AG09309 (cell line): ENCODE measurements at places on chromosomes 11 and 22.

- DNase-seq = no peak
Measured at GRCh38 chr11:17775507-17776211, 41.1 kb downstream of the KCNC1 start.

- DNase-seq = no peak
Measured at GRCh38 chr22:25362215-25362882, 142.9 kb downstream of the CRYBB2 start.

DNA sequence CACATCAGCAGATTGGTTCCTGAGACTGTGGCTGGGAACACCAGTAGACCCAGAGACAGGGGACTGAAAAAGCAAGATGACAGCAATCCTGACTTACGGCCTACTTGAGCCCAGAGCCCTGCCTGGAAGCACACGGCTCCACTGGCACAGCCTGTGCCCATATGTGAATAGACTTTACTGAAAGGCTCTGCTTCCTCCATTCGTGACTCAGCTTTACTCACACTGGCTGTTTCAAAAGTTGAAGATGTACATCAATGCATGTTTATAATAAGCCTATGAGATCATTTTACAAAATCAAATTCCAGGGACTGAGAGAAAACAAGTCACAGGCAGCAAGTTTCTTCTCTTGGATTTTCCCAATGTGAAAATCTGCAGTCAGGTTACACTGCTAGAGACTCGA is 134.6 kb upstream of the TEAD1 start:
- DNase-seq = peak; percentile 80

DNA sequence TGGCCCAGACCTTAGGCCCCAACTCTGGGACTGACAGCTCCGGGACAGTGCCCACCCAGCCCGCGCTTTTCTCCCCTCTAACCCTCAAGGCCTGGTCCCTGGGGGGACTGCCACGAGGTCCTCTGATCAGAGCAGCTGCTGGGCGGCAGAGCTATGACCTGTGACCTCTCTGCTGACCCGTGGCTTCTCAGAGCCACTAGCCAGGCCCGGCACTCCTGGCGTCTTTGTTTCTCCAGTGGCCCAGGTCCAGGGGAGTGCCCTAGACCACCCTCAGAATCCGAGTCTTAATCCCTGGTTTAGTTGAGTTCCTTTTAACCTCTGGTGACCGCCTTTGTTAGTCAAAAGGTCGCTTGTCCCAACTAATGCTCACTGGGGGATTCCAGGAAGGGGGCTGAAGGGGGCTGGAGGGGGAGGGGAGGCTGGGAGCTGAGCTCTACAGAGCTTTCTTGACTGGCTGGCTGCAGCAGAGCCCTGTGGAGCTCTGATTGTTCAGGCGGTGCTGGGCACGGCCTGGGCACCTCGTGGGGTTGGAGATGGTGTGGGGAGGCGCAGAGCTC is 1.2 kb downstream of the FBLN1 start:
- no peak for DNase-seq

GRCh38 chr11:118918128-118918685 is 7.5 kb downstream of the BCL9L start:
- peak; percentile 96 for DNase-seq

GRCh38 chr11:4926608-4927007 is 2.5 kb upstream of the OR51G1 start:
- no peak for DNase-seq

- peak; percentile 63 for DNase-seq
Measured at GRCh38 chr22:40436505-40437431, 66.4 kb downstream of the SGSM3 start.

- DNase-seq = no peak
Measured at GRCh38 chr22:35464399-35464798, 64.5 kb downstream of the MCM5 start.

DNA sequence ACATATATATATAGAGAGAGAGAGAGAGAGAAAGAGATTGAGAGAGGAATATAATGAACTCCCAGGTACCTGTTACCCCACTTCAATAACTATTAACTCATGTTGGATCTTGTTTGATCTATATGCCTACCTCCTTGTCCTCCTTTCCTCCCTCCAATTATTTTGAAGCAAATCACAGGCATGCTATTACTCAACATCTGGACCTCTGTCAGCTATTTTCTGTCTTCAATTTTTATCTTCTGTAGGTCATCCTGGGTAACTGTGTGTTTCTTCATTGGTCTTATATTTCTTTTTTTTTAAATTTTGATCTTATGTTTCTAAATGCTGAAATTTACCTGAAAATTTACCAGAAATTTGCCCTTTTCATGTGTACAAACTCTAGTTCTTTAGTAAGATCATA is 24.8 kb downstream of the UVRAG start:
- no peak for DNase-seq

- peak; percentile 88 for DNase-seq
Measured at GRCh38 chr11:61297746-61298145, 2.6 kb upstream of the VWCE start.

DNA sequence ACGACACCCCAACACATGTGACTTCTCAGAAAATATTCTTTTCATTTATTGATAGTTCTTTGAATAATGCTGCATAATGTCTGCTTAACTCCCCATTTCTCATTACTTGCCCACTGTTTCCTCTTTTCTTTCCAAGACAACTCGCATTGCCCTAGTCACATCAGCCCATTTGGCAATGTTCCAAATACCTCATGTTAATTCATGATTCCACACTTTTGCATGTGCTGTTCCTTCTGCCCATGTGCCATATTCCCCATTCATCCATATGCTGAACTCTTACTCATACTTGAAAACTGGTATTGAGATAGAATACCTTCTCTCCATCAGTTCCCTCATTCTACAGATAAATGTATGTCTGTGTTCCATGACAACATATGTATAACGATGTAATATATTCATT is 993.7 kb downstream of the OPCML start:
- DNase-seq = no peak

GRCh38 chr22:45503050-45503815 is 550 bp downstream of the FBLN1 start:
- DNase-seq = no peak

DNA sequence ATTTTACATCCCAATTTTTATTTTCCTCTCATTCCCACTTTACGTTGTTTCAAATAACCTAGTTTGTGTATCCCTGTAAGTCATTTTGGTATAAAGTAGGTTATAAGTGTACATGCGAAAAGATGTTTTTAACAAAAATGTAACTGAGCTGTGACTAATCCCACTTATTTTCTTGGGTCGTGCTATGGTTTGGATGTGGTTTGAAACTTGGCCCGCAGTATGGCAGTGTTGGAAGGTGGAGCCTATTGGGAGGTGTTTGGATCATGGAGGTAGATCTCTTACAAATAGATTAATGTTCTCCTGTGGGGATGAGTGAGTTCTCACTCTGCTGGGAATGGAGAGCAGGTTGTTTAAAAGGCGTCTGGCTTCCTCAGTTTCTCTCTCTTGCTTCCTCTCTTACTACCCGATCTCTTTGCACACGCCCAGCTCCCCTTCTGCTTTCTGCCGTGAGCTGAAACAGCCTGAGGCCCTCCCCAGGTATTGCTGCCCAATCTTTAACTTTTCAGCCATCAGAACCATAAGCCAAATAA is 7.2 kb downstream of the RPL27A start:
- DNase-seq = no peak
